HCEC 1CT (cell line): ENCODE measurements at places on chromosomes 2 and 18.

DNA sequence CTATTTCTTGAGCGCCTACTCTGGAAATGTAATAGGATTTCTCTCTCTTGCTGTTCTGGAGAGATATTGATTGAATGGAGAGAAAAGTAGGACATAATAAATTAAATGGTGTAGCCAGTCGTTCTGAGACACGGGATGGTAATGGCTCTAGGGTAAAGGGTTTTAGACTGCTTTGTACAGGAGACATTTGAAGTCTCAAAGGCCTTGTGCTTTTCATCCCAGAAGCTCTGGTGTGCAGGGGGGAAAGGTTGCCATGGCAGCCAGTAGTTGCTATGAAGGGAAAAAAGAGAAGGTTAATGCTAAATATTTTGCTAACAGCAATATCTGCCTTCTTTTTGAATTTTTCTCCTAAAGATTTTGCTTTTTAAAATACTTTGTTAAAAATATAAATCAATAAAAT, 359.3 kb downstream of the RIT2 start:
- DNase-seq, result no peak

DNA sequence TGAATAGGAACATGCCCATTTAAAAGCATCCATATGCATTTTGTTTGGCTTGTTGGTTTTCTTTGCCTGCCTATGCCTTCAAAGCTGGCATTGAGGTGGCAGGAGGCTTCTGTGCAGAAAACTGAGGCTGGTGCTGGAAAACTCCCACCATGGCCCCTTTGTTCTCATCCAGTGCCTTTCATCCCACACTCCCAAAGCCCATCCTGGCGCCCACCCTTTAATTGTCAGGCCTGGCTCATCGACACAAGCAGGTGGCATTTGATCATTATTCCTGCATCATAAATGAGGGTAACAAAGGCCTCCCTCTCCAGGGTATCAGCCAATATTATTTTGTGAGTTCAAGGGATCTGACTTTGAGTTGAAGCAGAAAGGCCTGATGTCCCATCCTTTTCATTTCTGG, 24.7 kb upstream of the ANXA4 start:
- no peak for DNase-seq

- DNase-seq, result peak; percentile 8
These were observed 167.3 kb downstream of the NYAP2 start for GRCh38 chr2:225566798-225567197.

- DNase-seq, result no peak
These were observed 204.2 kb upstream of the SMAD2 start for GRCh38 chr18:48134609-48135008.

DNA sequence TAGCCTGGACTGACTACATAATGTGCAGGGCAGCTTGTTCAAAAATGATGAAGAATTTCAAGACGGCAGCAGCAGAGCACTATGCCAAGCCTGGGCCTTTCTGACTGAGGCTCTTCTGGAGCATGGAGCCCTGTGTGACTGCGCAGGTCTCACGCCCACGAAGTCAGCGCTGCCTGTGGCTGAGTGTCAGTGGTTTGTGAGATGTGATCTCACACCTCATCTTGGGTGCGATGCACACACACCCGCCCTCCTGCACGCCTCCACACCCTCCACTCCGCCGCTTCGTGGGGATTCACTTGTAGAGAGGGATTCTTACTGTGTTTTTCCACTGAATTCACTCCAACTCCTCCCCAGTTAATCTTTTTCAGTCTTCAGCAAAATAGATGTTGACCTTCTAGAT, 103.9 kb downstream of the VIT start:
- no peak for DNase-seq

GRCh38 chr2:97774425-97774824, 61.0 kb downstream of the ZAP70 start:
- DNase-seq, result no peak

DNA sequence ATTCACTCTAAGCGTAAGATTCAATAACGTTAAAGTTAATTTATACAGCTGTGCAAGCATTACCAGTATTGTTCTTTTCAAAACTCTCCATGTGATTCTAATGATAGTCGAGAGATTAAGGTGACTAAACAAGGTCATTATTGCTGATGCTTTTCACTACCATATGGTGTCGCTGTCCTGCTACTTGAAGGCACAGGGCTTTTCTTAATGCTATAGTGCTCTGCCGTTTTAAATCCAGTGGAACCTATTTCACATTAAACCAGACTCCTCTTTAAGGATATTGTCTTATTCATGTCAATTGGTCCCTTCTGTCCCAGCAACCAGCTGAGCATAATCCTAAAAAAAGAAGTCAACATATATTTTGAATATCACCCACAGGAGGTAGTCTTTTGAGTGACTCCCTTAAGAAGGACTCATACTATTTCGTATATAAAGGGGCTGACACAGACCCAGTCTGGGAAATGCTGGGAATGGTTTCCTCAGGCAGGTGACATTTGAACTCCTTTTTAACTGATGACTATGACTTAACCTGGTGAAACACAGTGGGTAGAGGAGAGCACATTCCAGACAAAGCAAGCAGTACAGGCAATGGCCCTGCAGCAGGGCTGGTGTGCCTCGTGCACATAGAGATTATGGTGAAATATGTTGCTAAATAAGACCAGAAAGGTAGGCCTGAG, 53.9 kb upstream of the CYTIP start:
- DNase-seq, result peak; percentile 76

GRCh38 chr2:57973621-57974186, 72.9 kb upstream of the VRK2 start:
- no peak for DNase-seq

- peak; percentile 16 for DNase-seq
These were observed 56.2 kb downstream of the CAVIN2 start for GRCh38 chr2:191790737-191791136.

DNA sequence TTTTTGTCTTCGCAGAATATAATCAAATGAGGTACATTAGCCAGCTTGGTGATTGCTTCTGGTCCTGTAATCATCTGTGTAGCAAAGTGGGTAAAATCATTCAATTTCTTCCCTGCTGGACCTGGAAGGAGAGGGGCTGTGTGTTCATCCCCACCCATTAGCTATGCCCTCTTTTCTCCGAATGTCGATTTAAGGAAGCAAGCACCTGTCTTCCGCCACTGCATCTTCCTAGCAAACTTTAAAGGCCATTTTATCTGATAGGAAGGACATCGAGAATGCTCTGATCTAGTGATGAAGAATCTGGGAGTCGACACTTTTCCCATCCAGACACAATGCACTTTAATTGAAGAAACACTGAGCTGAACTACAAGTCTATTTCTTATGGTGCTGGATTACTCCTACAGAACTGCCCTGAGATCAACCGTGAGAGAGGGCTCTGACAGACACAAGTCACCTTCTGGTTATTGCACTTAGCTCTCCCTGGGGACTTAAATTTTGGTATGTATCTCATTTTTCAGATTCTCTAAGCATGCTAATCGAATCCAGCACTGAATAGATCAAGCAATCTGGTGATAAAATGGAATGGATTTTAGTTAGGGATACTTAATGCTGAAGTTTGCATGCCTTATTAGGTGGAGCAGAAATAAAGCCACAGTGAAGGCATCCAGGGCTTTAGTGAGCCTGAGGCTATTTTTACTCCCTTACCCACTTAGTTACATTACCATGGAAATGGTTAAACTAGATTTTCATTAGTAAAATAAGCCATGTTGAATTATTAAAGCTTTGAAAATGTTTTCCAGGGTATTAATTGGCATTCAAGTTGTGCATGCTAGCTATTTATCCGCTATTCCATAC, 1.3 kb downstream of the NYAP2 start:
- DNase-seq, result no peak

DNA sequence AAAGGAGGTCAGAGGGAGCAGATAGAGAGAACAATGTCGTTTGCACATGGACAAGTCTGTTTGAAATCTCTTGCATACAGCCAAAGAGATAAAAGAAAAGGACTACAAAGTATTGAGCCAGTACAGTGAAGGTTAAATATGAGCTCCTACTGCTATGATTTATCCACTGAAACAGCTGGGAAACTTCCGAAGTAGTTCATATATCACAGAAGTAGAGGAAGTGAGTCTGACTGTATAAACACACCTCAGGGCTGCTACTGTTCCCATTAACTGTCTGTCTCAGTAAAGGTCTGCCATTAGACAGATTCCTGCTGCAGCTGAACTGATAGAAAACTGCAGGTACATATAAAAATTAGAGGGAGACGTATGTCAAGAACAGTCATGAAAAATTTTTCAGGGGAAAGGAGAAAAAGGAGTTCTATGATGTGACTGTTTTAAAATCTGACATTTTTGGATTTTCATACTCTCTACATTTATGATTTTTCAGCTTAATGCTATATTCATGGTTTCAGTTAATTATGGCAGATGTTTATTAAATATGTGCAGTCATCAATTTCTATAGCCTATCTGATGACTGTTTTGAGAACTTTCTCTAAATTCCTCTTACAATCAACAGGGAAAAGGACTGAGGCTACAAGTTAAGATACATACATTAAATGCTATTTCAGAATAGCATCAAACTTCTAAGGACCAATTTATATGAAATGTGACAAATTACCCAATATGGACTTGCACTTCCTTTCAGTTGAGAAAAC, 364.7 kb downstream of the ERBB4 start:
- DNase-seq, result peak; percentile 47

DNA sequence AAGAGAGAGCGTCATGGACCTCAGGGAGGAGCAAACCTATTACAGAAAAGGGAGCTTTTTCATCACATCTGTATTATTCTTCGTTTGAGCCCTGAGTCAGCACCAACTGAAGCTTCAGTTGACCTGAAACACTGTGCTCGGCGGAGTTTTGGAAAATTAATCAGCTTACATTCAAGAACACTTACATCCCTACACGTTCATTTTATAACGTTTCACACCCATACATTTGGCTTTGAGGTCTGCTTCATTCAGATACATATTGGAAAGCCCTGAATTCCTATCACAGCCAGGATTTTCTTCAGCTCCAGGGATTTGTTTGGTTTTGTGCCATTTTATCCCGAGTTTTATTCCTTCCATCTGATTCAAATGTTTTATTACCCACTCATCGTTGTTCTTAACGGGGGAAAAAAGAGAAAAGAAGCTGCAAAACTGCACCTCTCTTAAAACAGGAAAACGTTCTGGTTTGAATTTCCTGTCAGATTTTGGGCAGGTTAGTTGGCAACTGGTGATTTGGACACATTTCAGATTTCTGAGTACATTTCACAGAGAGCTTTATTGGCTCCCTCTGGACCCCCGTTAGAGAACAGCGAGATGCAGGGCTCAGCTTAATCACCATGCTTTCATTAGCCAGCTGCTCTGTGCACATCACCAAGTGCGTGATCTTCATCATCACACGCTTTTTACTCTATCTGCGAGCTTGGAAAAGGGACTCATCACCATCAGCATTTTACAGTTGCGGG, 88.8 kb downstream of the CDC42EP3 start:
- peak; percentile 30 for DNase-seq

DNA sequence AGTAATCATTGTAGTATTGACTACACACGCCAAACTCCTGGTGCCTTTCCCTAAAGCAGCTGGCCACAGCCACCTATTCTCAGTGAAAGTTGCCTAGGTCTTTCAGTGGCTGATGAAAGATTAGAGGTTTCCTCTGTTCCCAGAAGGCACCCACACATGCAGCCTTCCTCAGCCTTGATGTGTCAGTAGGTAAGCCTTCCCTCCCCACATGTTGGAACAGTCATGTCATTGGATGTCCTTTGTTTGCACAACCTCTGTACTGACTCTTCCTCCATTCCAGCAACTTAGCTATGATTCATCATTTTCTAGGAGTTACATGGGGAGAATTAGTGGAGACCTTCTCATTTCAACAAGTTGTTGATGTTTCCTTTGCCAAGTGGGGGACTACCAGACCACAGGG, 630.8 kb upstream of the SLC39A10 start:
- DNase-seq, result peak; percentile 30

- DNase-seq, result no peak
These were observed 1.7 kb upstream of the ESCO1 start for GRCh38 chr18:21602299-21602587.

GRCh38 chr2:177501186-177501585, 108.6 kb downstream of the AGPS start:
- no peak for DNase-seq

- no peak for DNase-seq
These were observed 44.8 kb downstream of the RRM2 start for GRCh38 chr2:10167316-10167715.

DNA sequence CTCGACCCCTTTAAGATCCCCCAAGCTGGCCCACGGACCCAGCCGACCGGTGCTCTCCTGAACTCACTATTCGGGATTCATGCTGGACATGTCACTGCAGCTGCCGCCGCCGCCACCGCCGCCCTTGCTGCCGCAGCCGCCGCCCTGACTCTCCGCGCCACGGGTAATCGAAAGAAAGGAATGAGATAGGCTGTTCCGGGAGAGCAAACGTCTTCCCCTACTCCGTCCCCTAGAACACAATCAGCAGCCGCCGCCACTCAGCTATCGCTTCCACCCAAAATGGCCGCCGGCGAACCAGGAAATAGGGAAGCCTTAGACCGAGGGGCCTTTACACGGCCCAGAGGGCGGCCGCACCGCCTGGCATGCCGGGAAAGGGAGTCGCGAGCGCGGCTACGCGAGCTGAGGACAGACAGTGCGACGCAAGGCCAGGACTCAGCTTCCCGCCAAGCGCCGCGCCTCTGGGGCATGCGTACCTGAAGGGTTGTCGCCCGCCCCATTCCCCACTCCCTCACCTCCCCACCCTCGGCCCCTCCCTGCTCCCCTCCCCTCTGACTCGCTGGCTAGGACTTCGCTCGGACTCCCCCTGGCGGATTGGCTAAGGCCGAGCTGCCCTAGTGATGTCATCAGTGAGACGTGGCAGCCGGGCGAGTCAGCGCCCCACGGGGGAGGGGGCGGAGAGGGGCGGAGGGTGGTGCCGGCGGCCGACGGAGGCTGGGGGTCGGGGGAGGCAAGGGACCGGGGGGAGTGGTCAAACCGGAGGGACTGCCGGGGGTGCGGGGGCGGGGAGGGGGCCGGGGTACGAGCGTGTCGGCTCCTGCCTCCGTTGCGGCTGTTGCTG, at the start of gene RAB1A:
TSS of gene RAB1A (minus strand) at position 281 of the 838 bp plus-strand sequence. CDS start at position 90, 191 bp downstream.
- DNase-seq, result peak; percentile 100

GRCh38 chr2:133633881-133634409, 65.7 kb upstream of the NCKAP5 start:
- DNase-seq, result peak; percentile 23

DNA sequence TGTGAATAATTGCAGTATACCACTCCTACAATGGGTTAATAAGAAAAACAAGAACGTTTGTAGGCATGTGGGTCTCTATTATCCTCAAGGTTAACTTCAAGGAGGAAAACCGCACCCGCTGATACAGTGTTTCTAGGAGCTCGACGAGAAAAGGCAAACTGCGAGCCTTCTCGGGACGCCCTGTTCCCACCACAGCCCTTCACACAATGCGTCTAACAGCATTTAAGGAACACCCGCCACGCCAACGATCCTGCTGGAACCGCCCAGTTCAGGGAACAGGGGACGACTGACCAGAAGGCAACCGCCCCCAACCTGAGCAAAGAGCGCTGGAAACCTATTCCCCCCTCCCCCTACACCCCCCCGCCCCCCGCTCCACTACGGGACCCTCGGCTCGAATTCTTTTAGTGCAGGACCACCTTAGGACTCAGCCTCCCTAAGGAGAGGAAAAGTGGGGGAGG, 710 bp upstream of the TMSB10 start:
- DNase-seq, result peak; percentile 68

DNA sequence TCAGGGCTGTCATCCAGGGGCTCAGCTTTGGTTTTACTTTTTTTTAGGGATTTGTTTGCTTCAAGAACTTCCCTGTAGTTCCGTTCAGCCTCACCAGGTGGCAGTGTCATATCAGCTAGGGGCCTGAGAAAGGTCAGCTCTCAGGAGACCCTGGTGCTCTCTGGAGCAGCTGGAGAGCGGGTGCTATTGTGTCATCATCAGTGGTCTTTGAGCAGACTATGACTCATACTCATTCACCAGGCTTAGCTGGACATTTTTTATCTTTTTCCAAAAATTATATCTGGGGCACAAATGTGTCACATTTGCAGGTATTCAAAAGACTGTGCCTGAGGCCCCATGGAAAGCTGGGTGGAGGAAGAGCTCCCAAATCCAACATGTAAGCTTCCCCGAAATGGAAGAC, 24.4 kb downstream of the ZNF892 start:
- peak; percentile 78 for DNase-seq
